ENCODE measurements at places on chromosomes 7 and 10.

DNA sequence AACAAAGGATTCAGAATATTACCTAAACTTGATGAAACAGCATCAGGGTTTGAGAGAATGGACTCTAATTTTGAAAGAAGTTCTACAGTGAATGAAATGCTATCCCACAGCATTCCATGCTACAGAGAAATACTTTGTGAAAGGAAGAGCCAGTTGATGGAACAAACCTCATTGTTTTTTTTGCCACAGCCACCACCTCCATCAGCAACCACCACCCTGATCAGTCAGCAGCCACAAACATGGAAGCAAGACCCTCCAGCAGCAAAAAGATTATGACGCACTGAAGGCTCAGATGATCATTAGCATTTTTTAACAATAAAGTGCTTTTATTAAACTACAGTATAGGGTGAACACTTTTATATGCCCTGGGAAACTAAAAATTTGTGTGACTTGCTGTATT lies 98.7 kb downstream of the LRRC4 start:
- no peak for DNase-seq

- DNase-seq, result no peak
Observed at GRCh38 chr10:13147161-13147560, 14.2 kb upstream of the MCM10 start.

- no peak for DNase-seq
Observed at GRCh38 chr7:55552320-55553023, 19.8 kb downstream of the VOPP1 start.

DNA sequence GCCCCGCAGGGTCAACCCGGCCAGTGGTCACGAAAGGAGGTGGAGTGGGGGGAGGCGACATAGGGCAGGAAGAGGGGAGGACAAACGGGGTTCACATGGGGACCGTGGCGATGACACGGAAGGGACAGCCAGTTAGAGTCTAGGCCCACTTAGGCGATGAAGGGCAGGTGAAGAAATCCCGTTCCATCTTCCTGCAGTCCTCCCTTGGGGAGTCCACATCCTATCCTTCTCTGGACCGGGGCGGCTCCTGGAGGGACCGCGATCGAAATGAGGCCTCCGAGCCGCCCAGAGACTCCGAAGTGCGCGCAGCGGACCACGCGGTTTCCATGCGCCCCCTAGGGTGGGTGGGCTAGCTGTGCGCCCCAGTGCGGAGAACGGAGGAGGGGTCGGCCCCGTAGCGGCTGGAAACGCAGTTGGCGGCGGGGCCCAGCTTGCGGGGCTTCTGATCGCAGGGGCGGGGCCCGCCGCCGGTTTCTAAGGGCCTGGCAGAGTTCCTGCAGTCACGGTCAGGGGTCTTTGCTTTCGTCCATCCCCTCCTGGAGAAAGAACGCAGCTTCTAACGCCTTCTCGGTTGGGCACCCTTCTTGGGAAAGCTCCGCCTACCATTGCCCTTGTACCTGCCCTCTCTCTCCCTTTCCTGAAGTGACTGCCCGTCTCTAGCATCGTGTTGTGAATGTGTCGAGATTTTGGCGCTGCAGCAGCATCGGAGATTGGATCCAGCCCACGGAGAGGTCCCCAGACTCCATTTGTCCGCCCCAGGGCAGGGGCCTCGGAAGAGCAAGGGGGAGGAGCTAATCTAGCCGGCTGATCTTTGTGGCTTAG lies 17.9 kb upstream of the TMEM225B start:
- peak; percentile 67 for DNase-seq

GRCh38 chr10:123781324-123781900 lies 110.2 kb downstream of the CPXM2 start:
- DNase-seq, result no peak

GRCh38 chr10:13056456-13057077 lies 43.4 kb upstream of the OPTN start:
- no peak for DNase-seq

- no peak for DNase-seq
Observed at GRCh38 chr10:75408509-75408875, 6.9 kb upstream of the ZNF503 start.

DNA sequence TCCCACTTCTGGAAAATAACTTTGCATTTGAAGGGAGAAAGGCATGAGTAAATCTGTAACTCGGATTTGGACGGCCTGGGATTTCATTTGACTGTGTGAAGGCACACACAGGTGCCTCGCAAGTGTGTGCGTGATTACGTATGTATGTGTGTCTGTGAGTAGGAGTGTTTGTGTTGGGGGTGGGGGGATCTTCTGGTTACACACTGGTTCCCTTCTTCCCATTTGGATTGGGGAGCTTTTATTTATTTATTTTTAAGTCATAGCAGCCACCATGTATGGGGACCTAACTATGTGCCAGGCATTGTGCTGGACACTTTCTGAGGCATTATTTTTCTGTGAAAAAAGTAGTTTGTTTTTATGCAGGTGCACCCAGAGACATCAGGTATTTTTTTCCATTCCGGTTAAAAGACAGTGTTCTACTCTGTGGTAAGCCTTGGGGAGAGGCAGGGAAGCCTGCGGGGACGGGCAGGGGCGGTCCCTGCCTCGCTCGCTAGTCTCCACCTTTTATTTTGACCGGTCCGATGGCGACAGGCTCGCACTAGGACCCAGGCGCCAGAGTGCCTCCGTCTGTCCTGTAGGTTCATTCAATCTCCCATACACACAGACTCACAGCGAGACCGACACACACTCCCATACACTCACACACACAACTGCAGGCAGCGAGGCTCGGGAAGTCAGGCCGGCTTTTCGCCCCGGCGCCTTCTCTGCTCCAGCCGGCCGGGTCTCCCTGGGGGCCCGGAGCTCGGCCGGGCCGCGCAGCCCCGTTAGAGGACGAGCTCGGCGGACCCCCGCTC lies at the start of gene MXI1:
Gene MXI1 (plus strand): TSS at position 595 of the 794 bp plus-strand sequence. CDS start 204 bp downstream, outside the sequence.
- peak; percentile 61 for DNase-seq

GRCh38 chr7:128867241-128867640 lies 4.6 kb downstream of the ATP6V1F start:
- no peak for DNase-seq

DNA sequence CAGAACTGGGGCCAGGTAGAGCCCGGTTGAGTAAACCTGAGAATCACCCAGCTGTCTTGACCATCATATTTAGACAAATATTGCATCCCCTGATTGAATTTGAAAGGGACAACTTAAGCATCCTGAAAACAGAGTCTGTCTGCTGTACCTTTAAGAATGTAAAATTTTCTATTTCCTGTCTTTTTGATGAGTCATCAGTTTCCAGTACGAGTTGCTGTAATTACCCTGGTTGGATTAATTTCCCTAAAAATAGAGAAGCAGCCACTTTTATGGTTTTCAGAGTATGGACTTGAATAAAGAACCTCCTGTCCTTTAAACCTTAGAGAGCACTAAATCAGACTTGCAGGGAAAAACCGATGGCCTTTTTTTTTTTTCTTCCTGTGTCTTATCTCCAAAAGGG lies 164.6 kb upstream of the SH2B2 start:
- DNase-seq, result no peak

DNA sequence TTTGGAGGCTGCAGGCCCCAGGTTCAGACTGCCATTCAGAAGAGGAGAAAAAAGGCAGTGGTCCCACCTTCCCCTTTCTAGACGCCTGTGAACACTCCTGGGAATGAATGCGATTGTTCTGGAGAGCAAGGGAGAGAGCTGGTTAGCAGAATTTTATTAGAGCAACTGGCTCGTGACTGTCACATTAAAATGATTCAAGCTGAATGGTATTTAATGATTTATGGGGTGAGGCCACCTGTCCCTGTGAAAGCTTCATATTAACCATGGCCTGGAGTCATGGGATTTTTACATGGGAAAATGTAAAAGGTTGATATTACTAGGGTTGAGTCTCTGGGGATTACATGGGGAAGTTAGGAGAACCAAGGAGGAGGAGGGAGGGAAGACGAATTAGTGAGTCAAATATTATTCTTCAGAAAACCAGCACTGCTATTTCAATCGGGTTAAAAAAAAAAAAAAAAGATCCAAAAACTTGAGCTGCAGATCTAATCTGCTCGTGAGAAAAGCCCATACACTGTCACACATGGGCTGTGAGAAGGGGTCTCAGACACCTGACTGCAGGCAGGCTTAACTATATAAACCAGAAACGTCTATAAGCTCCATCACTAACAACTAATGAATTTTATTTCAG lies 8.3 kb downstream of the CXCL12 start:
- no peak for DNase-seq

DNA sequence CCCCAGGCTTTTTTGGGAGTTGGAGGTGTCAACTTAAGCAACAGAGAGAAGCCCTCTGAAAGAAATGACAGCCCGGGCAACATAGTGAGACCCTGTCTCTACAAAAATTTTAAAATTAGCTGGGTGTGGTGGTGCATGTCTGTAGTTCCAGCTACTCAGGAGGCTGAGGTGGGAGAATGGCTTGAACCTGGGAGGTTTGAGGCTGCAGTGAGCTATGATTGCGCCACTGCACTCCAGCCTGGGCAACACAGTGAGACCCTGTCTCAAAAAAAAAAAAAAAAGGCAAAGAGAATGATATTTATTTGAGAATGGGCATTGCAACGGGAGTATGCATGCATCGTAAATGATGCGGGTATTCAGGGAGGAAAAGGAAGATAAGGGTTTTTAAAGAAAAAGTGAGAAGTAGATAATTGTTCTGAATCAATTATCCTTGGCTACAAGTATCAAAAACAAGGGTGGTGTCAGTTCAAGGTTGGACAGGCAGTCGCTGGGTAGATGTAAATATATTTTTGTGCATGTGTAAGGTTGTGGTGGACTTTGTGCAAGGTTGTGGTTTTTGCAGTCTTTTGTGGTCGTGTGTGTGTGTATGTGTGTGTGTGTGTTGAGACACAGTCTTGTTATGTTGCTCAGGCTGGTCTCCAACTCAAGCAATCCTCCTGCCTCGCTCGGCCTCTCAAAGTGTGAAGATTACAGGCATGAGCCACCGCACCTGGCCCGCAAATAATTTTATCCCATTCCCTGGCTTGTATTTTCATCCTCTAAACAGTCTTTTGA lies 65.6 kb downstream of the COL26A1 start:
- no peak for DNase-seq

GRCh38 chr10:43202657-43203447 lies 64.0 kb downstream of the RASGEF1A start:
- DNase-seq, result peak; percentile 63
